ENCODE measurements at places on chromosomes 12 and 14.

- DNase-seq = no peak
Measured at GRCh38 chr14:104249706-104250105, 111.3 kb downstream of the KIF26A start.

- no peak for DNase-seq
Measured at GRCh38 chr14:22178333-22178839, 410.6 kb downstream of the DAD1 start.

DNA sequence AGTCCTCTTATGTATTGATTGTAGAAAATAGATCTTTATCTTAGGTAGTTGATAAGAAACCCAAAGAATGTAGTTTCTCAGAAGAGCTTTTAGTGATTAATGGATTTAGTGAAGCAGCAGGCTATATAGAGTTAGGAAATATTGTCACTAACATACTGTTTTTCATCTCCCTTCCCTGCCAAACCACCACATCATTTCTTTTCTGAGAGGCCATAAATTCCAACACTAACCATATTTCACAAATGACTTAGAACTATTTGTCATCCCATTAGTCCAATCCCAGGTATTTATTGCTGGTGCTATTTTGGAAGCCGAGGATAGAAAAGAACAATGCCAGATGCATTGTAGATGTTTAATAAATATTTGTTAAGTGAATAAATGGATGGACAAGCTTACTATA, 185.7 kb downstream of the KICS2 start:
- DNase-seq = no peak

DNA sequence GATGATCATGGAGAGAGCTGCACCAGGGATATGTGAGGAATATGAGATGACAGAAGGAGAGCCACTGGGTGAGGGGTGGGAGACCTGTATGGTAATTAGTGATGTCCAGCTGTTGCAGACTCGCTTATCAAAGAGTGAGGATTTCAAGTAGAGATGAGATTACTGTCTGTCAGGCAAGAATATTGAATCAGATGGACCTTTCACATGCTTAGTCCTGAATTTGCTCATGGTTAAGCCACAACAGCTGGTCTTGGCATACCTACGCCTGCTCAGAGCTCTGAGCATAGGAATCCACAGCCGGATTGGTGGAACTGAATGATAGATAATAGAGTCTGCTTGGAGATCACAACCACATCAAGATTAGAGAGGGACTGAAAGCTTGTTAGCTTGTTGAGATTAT, 115.2 kb upstream of the ARHGAP5 start:
- no peak for DNase-seq

GRCh38 chr12:95208678-95209077, 8.6 kb downstream of the FGD6 start:
- no peak for DNase-seq

GRCh38 chr12:5243014-5243413, 188.9 kb upstream of the NTF3 start:
- DNase-seq = no peak

- no peak for DNase-seq
Measured at GRCh38 chr12:116441292-116441691, 117.9 kb upstream of the MAP1LC3B2 start.

GRCh38 chr12:47721431-47721973, 3.8 kb downstream of the ENDOU start:
- DNase-seq = peak; percentile 10

DNA sequence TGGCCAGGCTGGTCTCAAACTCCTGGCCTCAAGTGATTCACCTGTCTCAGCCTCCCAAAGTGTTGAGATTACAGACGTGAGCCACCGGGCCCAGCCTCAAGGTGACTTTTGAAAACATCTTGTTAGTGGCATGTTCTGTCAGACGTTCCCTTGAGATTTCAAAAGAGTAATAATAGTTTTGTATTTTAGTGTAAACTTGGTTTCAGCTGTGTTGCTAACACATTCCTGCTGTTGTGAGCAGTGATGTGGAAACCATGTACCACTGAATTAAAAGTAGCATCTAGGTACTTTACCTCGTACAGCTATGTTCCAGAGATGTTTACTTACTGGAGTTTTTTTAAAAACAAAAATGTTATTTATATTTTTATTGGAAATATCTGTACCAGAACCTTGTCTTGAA, 111.3 kb downstream of the AEBP2 start:
- no peak for DNase-seq

GRCh38 chr12:110543252-110543959, 39.7 kb downstream of the PPTC7 start:
- DNase-seq = no peak

- DNase-seq = no peak
Measured at GRCh38 chr12:132171293-132171967, 27.2 kb downstream of the NOC4L start.

DNA sequence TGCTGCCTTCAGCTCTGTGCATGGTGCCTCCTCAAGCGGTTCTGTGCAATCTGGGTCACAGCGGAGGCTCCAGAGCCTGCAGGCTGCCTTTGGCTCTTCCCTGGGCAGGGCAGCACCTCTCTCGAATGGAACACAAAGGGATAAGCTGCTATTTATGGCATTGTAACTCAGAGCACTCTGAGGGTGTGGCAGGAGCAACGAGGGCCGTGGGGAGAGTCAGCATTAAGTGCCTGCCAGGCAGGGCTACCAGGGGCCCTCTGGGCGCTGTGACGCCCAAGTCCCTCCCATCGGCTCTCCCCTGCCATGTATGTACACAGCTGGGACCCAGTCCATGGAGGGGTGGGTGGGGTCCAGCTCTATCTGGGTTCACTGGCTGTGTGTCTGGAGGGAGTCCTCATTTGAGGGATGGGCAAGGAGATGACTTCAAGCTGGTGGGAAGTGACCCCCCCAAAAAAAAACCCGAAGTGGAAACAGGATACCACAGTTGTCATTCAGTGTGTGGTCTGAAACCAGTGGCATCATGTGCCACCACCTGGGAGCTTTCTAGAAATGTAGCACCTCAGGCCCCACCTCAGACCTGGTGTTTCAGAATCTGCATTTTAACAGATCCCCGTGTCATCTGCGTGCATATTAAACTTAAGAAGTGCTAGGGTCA, 44.0 kb upstream of the OAS1 start:
- no peak for DNase-seq

- peak; percentile 13 for DNase-seq
Measured at GRCh38 chr12:47350062-47350408, 270.3 kb upstream of the AMIGO2 start.

DNA sequence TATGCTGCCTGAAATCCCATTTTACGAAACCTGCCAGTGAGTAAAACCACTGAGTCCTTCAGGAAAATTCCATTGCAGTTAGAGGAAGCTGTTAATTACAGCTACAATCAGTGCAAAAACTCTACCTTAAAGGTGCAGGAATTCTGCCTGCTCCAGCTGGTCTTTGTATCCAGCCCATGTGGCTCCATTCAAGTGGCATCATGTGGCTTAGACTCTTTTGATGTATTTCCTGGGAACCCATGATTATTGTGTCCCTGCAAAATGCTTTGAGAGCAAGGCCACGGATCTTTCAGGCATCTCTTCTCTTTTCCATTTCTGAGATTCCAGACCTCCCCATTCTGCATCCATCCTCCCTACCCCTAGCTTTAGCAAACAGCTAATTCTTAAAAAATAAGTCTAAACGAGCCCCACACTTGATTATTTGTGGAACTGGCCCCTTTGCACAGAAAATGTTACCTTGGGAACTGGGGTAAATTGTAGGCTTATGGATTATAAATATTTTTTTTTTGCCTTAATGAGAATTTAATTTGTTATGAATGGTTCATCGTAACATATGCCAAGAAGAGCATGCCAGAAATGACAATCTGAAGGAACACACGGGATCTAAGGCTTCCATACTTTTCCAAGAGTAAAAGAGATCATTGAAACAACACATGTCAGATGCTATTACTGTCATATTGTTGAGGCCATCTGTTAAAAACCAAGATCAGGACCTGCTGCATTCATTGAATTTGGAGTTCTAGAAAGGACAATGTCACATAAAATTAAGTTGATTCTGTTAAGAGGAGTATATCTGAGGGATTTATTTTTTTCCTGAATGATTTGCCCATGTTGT, 144.6 kb downstream of the TPH2 start:
- no peak for DNase-seq

- DNase-seq = no peak
Measured at GRCh38 chr14:55600784-55601561, 21.0 kb downstream of the KTN1 start.

GRCh38 chr14:61116369-61116768, 135.3 kb downstream of the SLC38A6 start:
- DNase-seq = no peak

DNA sequence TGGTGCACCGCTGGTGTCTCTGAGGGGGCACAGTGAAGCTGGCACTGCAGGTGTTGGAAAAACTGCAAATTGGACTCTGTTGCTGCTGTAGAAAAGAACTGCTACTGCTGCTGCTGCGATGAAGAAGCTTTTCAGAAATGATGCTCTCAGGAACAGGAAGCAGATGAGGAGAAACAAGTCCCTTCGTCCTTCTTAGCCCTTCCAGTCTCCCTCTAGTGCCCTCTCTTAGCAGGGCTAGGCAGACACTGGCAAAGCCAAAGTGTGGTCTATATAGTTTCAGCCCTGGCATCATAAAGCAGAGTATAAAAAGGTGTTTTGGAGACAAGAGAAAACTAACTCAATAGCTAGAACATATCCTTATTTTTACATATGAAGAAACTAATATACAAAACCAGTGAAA, 174.5 kb downstream of the MYRFL start:
- no peak for DNase-seq

DNA sequence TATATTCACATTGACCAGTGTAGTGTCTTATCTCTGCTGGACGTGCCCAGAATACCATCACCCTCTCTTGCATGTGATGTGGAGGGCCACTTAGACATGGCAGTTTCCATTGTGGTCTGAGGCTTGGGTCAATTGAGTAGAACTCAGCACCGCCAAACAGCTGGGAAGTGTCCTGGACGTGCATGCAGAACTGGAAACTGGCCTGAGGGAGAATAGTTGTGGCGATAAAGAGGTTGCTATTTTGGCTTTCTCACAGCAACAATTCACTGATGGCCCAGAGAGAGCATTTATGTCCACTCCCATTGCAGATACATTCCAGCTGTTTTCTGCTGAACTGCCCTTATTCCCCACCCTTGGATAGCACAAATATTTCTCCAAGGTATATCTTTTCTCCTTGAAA, 210.1 kb upstream of the DAAM1 start:
- DNase-seq = no peak

DNA sequence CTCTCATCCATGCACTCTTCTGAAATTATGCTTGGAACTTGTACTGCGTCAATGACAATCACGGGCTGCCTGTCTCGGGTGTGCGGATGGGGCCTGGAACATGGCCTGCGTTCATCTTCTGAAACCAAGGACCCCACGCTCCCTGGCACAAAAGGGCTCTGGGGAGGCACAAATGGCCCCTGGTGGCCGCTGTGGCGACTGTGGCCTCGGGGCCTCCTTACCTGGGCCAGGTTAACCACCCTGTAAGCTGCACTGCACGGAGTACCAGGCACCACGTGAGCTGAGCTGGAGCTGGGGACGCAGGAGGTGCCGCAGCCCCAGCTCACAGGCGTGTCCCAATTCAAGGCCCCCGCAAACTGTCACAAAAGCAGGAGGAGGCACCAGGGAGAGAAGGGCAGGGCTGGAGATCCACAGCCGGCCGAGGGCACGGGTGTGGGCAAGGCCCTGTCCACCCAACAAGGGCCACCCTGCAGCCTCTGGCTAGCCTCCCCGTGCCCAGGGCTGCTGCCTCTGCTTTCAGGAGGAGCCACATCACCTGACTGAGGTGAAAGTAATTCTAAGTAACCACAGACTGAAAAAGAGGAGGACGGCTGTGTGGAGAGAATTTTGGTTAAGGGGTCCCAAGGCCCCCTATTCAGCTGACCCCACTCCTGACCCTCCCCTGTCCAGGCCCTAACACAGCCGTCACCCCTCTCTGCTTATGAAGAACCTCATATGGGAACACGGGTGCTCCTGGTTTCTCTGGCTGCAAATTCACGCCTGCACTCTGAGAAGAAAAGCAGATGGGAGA, 61.1 kb upstream of the GALNT9 start:
- no peak for DNase-seq

DNA sequence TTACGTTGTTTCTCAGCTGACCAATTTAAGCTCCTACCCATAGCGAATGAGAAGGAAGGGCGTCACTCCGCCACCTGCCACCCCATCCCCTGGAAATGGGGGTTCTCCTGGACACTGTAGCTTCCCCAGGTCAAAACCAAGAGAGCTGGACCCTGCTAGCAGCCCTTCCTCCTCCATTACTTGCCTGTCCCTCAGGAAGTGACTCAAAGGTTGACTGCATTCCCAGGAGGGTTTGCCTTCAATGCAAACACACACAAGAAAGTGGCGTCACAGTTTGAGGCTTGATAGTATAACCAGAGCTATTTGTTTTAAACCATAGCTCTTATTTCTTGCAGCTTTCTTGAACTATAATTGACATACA, 79.1 kb downstream of the KCNK13 start:
- no peak for DNase-seq

GRCh38 chr14:94127330-94127729, 2.1 kb downstream of the IFI27L2 start:
- DNase-seq = no peak

DNA sequence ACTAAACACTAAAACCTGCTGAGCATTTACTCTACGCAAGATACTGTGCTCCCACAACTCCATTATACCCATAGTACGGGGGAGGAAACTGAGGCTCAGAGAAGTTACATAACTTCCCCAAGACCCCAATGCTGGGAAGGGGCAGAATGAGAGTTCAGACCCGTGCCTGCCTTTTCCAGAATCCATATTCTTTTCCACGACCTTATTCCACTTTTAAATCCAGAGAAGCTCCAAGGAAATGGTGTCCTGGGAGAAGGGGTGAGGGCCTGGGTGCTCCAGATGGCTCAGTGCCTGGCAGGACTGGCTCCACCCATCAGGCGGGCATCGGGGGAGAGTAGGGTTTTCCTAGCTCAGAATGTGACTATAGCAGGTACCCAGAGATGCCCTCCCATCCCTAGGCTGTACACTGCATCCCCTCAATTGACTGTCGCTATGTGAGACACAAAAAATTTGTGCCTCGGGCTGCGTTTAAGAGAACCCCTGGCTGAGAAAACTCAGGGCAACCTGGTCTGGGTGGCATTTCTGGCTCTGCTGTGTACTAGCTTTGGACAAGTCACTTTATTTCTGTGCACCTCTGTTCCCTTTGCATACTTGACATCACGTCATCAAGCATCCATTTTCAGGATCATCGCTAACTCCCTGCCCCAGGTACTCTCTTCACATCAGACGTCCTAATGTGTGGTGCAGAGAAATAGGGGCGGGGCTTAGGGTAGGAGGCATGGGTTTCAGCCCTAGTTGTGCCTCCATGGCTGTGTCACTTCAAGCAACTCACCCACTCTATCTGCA, 11.6 kb upstream of the IQSEC3 start:
- DNase-seq = no peak

DNA sequence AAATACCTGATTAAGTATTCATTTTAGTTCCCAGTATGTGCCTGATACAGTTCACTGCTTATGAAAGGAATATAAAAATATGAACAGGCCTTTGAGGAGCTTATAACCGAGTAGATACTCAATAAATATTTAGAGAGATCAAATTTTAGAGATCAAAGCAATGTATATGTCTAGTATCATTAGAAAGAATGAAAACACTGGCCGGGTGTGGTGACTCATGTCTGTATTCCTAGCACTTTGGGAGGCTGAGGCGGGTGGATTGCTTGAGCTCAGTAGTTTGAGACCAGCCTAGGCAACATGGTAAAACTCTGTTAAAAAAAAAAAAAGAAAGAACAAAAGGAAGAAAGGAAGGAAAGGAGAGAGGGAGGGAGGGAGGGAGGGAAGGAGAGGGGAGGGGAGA, 113.2 kb upstream of the EEA1 start:
- DNase-seq = no peak

Measured in CD4-positive, alpha-beta T cell treated with Interleukin-2 at 100 ng/mL for 4 hours (primary cell).